ENCODE measurements at places on chromosomes 12 and 14. TPM values are rescaled to one million over a fixed set of nuclear protein-coding genes. Genes with fewer than 3 reads are reported as not detected.

DNA sequence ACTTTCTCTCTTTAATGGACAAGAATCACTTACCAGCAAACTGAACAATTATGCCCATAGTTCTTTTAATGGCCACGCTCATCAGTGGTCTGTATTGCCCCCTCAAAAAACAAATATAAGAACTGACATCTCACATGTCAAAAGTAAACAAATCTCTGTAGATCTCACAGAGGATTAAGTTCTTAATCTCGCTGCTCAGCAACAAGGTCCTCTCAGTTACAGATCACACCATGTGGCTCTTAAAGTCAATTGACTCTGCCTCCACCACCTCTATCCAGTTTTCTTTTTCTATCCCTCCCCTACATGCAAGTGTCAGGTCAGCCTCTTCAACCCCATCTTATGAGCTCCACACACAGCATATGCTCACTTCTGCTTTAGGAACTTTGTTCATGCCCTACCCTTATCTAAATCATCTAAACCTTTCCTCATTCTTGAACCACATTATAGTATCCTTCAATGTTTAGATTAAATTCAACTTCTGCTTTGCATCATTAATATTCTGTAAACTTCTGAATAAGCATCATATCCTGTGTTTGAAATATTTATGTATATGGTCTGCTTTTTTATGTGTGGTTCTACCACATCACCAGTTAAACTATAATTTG lies 7.2 kb downstream of the ADAM20 start:
- DNase-seq = no peak

Gene SPIC
- polyA plus RNA-seq = 0.13 TPM

DNA sequence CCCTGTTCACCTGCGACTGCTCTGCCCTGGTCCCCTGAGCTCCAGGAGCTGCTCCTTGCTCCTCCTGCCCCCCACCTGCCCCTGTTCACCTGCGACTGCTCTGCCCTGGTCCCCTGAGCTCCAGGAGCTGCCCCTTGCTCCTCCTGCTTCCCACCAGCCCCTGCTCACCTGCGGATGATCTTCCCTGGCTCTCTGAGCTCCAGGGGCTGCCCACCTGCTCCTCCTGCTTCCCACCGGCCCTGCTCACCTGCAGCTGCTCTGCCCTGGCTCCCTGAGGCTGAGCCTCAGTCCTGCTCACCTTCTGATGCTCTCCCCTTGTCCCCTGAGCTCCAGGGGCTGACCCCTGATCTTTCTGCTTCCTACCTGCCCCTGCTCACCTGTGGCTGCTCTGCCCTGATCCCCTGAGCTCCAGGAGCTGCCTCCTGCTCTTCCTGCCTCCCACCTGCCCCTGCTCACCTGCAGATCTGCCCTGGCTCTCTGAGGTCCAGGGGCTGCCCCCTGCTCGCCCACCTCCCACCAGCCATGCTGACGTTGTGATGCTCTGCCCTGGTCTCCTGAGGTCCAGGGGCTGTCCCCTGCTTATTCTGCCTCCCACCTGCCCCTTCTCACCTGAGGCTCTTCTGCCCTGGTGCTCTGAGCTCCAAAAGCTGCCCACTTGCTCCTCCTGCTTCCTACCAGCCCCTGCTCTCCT lies 219.2 kb downstream of the TMEM121 start:
- DNase-seq = no peak

DNA sequence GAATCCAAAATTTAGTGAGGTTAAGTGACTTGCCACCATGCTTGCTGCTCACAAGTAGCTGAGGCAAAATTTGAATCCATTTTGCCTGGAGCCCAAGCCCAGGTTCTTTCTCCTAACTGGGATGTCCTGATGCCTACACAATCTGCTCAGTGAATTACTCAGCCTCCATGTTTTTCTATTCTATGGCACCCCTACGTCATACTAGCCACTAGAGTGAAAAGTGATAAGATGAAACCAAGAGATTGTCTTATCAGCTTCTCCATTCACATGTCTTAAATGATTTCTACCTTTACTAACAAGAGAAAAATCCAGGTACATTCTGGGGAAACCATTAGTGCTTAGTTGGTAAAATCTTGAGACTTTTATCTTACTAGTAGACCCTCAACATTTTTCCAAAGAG lies 720.1 kb downstream of the DIO2 start:
- no peak for DNase-seq

- DNase-seq = peak; percentile 20
These were observed at the start of gene RTN1 for GRCh38 chr14:59870277-59871165. RTN1 (minus strand) TSS chr14:59870776; CDS start chr14:59870630, 146 bp downstream.

GRCh38 chr12:53791735-53792326 lies 40.1 kb upstream of the CISTR start:
- DNase-seq = peak; percentile 31

Gene AMDHD1
- 2.7 TPM for polyA plus RNA-seq

- DNase-seq = no peak
These were observed 32.4 kb downstream of the ANO2 start for GRCh38 chr12:5912437-5913334.

DNA sequence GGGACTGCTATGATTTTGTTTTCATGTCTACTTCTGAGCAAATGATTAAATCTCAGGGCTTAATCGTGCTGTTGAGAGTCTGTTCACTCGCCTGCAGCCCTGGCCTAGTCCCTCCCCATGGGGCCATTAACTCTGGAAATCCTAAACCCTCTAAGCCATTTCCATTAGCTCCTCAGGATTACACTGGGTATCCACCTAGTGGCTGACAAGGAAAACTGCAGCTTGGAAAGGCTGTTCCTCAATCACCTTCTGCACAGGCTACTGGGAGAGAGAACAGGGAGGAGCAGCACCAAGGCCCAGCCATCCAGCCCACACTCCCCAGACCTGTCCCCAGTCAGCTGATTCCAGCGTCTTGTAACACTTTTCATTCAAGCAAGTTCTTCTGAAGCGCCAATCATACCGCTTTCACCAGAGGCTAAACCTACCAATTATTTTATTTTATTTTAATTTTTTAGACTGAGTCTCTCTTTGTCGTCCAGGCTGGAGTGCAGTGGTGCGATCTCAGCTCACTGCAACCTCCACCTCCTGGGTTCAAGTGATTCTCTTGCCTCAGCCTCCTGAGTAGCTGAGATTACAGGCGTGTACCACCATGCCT lies 48.7 kb downstream of the NEUROD4 start:
- DNase-seq = peak; percentile 18

DNA sequence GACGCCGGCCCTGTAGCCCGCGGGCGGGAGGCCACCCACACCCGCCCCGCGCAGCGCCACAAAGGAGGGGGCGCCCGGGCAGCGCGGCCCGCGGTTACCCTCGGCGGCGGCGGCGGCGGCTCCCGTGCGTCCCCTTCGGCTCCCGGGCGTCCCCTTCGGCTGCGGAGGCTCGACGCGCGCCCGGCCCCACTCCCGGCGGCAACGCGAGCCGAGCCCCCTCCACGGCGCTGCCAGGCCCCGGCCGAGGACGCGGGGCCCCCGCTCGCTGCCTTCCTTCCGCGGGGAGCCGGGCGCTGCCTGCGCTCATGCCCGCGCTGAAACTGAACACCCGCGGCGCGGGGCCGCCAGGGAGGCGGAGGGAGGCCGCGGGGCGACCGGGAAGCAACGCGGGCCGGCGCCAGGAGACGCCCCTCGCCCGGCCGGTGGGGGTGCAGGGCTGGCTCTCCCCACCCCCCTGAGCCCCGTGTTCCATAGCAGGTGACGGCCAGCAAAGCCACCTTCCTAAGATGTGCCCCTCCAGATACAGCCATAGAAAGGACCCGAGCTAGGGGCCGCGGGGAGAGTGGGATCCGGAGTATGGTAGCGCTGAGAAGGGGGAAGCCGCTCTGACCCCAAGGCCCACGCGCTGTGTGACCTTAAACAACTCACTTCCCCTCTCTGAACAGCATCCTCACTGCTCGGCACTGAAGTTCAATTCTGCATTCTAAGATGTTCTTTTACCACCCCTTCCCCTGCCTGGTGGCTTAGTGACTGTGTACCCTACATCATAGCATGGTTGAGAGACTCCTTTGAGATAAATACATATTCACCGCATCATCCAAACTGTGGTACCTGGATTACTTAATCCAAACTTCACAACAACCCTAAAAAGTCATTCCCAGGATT lies 42.8 kb downstream of the KDM2B start:
- DNase-seq = peak; percentile 20

GRCh38 chr14:57918791-57919190 lies 52.9 kb upstream of the SLC35F4 start:
- no peak for DNase-seq

DNA sequence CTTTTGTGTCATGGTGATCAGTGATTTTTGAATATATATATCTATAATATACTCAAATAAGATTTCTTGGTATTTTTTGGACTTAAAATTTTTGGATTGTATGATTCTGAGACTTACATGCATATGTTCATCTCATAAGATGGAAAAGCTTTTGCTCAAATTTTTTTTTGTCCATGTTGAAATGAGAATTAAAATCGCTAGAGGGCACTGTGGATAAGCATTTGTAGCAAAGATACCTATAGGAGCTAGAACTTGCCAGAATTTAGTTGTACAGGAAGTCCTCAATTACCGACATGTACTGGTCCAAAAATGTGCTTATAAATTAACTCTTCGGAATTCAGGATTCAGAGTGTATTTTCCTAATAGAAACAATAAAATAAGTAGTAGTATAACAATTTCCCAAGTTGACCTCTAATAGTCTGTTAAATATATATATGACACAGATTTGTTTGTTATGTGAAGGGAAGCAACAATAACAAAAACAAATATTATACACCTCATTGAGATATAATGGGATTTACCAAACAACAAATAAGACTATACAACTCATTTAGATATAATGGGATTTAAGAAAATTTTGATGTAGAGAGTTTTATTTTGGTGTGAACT lies 179.6 kb downstream of the TMEM117 start:
- DNase-seq = peak; percentile 9

DNA sequence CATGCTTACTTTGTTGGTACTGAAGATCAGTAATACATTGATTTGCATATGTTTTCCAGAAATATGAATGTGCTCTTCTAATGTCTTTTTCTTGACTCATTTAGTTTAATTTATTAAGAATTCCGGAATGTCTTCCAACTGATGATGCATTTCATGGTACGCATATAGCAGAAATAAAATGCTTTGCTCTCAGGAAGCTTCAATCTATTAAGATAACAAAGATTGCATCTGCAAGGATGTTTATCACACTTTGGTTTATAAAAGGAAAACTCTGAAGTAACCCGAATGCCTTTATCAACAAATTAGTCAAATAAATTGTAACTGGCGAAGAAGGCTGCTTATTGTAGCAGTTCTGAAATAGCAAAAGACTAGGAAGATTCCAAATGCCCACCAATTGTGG lies 166.4 kb upstream of the LMNTD1 start:
- DNase-seq = no peak

DNA sequence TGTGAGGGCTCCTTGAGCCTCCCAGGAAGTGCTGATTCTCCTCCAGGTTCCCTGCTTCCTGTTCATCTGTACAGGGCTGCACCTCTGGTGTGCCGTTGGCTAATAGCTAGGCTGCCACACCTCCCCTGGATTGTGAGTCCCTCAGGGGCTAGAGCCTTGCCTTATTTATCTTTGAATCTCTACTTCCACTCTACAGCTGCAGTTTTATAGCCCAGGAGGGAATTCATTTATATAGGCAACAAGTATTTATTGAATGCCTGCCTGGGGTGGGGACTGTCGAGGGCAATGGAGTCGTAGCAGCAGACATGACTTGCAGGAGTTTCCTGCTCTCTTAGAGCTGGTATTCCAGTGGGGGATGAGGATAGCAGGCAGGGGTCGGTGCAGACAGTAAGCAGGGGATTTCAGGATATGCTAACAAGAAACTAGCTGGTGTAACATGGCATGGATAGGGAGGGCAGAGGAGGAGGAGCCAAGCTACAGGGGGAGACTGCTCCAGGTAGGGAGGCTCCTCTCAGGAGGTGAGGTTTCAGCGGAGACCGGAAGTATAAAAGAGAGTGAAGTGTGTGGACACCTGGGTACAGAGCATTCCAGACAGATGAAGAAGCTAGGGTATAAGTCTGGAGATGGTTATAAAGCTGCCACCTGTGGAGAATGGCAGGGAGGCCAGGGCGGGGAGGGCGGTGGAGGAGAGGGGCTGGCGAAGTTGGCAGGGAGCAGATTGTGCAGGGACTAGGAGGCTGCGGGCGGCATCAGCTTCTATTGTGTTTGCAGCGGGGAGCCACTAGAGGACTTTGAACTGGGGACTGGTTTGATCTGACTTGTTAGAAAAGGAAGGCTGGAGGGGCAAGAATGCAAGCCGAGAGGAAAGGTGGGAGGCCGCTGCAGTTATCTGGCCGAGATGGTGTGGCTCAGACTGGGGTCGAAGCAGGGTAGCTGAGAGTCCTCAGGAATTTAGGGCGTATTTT lies 17.2 kb downstream of the USP30 start:
- DNase-seq = peak; percentile 94

Gene TMEM132C
- 1.3 TPM for polyA plus RNA-seq

DNA sequence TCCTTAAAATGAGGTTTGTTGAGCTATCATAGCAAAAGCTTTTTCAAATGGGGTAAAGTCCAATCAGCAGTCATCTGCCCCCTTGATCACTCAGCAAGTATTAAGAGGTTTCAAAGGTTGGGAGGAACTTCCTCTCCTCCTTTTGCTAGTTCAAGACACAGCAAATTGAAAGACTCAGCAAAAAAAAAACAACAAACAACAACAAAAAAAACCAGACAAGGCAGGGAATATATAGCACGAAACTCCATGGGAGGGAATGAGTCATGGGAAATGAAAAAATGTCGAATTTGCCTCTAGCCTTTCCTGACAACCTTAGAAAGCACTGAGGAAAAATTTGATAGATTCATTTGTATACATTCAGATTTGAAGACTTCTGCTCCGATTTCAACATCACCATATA lies 1.6 kb upstream of the SLC7A8 start:
- peak; percentile 51 for DNase-seq

- peak; percentile 81 for DNase-seq
These were observed 83.7 kb downstream of the TNFAIP2 start for GRCh38 chr14:103206836-103207387.

DNA sequence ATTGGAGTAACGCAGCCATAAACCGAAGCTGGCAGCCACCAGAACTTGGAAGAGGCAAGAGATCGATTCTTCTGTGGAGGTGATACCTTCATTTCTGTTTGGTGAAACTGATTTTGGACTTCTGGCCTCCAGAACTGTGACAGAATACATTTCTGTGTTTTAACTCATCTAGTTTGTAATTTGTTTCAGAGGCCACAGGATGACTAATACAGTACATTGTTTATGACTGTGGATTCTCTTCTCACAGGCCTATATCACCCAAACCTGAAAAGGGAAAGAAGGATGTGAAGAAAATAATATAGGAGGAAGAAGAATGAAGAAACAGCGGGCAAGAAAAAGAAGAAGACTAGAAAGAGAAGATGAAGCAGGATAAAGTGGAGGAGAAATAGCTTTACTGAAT lies 263.8 kb upstream of the DIO2 start:
- DNase-seq = no peak

DNA sequence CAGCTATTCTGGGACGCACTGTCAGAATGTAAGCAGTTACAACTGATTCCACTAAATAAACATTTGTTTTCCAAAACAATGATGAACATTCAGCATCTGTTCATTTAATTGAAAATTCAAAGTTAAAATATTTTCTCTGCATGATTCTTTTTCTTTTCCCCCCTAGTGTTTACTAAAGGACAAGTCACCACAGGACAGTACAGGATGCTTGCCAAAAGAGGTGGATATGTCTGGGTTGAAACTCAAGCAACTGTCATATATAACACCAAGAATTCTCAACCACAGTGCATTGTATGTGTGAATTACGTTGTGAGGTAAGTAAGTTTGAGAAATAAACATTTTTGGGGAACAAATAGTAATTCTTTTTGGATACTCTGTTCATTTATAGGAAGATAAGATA lies 28.2 kb upstream of the SNAPC1 start:
- no peak for DNase-seq

Gene TMEM30B
- 36.6 TPM for polyA plus RNA-seq

- DNase-seq = no peak
These were observed 338.6 kb downstream of the CEP128 start for GRCh38 chr14:80602946-80603345.

Measured in large intestine (tissue), 12 donors.